ENCODE measurements at places on chromosomes 7 and 10. TPM values are rescaled to one million over a fixed set of nuclear protein-coding genes. Genes with fewer than 3 reads are reported as not detected.

- DNase-seq = peak; percentile 17
Measured at GRCh38 chr10:50622706-50623662, 772 bp downstream of the SGMS1 start.

Gene GCK
- polyA plus RNA-seq = 0.12 TPM

Gene CYP26C1
- polyA plus RNA-seq = not detected

DNA sequence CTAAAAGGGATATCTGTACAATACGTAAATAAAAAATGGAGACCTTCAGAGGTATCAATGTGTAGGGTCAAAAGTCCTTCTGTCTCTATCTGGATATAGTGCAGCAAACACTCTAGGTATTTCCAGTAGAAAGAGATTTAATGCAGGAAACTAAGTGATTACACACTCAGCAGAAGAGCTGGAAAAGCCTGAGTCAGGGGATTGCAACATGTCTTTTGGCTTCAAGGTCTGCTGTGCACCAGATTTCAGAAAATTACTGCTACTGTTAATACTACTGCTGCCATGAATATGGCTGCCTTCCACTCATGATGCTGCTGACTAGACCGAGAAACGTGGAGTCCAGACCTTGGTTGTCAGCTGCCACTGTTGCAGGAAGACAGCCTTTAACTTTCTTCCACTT is 94.9 kb upstream of the DLX6 start:
- no peak for DNase-seq

Gene SPDYE8
- not detected for polyA plus RNA-seq

Gene WEE2
- polyA plus RNA-seq = not detected

Gene PON3
- 49.0 TPM for polyA plus RNA-seq

DNA sequence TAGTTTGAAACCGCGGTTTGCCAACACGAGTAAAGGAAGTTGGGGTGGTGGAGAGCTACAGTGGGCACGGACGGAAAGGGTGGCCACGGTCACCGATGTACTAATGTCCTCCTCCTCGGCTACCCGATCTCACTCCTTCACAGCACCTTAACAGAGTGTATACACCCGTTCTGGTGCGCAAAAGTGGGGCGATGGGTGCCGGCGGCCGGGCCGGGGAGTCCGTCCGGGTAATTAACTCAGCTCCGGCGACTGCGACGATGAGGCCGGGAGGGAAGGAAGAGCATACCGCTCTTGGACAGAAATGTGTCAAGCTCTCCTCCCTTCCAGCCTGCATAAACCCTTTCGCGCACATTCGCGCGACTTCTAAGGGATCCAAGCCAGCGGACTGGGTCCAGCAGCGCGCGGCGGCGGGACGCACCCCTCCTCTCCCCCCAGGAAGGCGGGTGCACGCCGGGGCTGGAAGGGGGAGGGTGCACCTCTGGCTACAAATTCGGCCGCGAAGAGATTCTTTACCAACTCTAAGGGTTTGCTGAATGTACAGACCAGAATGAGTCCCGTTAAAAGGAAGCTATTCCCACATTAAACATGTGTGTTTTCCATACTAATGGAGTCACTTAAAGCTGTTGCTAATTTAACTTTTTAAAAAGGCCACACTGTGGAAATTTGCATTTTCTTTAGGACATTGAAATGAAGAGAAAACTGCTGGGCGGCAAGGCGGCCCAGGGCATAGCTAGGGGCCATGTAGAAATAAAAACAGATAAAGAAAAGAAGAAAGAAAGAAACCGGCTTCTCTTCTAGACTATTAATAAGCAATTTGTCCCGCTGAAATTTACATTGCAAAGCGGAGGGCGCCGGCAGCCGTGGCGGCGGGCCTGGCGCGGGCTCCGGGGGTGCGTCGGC is 6.6 kb upstream of the EBF3 start:
- no peak for DNase-seq

- no peak for DNase-seq
Measured at GRCh38 chr7:113464096-113464855, 345.9 kb upstream of the SMIM30 start.

DNA sequence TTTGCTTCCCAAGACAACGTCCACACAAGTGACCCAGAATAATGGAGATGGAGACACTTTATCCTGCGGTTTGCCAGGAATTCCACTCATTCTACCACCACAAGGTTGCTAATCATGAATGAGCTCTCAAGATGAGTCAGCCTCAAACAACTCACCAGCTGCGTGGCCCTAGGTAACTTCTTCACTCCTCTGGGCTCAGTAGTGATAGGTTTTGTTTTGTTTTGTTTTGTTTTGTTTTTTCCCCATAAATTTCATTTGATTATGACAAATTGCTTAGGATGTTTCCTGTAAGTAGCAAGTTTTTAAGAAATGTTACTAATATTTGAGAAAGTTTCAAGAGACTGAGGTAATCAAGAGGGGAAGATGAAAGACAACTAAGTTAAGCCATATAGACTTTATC is 286.8 kb downstream of the PARD3 start:
- peak; percentile 94 for DNase-seq

- no peak for DNase-seq
Measured at GRCh38 chr10:80878330-80878729, 340.6 kb downstream of the SH2D4B start.

DNA sequence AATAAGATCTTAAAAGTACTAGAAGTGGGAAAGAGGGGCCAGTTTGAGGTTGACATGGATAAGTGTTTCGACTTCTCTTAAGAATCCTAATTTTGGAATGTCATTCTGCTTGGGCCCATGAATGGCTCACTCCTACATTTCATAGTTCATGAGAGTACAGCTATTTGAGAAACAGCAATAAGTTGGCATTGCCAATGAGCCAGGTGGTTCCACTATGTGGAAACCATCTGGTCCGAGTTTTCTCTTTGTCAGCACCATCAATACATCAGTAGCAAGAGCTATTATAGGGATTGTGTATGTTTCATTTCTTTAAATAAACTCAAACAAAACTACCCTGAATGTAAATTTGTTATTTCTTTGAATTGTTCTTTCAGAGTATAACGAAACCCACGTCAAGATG is 78.1 kb upstream of the NEBL start:
- DNase-seq = no peak

GRCh38 chr10:88805361-88805760 is 2.8 kb downstream of the LIPM start:
- no peak for DNase-seq

DNA sequence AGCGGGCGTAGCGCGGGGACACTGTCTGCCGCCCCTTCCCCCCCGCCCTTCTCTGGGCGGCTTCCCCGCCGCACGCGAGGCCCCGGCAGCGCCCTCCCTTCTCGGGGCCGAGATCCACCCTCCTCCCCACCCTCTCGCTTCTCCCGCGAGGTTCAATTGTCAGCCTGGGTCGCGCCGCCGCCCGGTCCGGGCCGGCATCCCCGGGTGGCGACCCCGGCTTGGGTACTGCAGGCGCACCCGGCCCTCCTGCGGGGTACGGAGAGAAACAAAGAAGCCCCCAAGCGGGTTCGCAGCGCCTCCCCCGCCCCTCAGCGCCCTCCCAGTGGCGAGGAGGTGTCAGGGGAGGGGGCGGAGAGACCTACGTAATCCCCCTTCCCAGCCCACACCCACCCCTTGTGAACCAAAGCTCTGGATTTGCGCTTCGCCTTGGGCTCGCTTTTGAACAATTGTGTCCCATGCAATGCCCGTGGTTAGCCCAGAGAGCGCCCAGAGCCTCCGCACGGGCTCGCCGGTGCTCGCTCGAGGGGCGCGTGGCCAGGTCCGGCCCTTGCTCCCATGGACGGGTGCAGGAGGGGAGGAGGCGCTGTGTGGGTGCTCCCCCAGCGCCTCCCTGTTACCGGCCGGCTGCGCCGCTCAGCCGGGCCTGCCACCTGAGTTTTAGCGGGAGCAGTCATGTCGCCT is 634 bp downstream of the HECW1 start:
- peak; percentile 7 for DNase-seq

DNA sequence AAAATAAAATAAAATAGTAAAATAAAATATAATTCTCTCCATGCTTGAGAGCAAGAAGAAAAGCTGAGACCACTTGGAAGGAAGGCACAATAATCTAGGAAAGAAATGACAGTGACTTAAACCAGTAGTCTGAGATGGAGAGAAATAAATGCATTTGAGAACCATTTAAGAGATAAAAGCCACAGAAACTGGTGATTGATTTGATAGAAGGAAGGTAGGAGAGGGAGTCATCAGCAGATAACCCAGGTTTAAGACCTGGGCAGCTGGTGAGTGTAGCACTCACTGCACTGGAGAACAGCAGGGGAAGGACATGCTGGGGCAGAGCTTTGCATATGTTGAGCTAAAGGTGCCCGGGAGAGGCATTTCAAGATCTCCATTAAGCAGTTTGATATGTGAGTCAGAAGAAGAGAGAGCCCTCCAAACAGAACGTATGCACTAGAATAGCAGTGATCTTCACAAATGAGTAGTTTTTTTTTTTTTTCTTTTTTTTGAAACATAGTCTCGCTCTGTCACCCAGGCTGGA is 268.0 kb downstream of the DYNC1I1 start:
- no peak for DNase-seq

Gene HOXA5
- polyA plus RNA-seq = 2.9 TPM

Gene CLIP2
- 15.5 TPM for polyA plus RNA-seq

Gene CC2D2B
- polyA plus RNA-seq = 0.15 TPM

Gene SLC18A3
- polyA plus RNA-seq = not detected

Gene WNT16
- not detected for polyA plus RNA-seq

Gene HHEX
- polyA plus RNA-seq = 16.0 TPM

Gene CAV2
- 159 TPM for polyA plus RNA-seq

DNA sequence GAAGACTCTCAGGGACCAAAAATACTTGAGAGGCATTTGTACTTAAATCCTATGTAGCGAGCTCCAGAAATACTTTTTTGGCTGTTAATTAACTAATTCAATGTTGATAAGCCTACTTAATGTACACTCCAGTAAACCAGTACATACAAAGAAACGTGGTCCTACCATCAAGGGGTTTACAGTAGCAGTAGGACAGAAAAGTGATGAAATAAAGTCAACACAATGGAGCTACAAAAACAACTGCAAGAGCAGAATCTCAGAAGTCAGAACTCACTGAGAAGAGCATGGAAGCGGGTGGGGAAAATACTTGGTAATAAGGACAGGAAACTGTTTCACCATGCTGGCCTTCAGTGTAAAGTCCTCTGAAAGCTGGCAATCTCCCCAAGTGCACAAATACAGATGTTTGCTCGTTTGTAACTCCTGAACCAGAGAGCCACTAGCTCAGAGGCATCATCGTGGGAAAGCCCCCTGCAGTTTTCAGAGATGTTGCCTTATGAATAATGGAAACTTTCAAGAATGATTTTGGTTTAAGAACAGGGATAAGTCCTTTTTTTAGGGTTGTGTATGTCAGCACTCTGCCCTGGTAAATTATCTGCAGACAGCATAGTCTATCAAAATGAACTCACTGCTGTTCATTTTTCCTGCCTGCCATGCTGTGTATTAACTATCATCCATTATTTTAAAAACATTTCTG is 233.2 kb downstream of the SORCS1 start:
- DNase-seq = no peak

Data from A549 (cell line).